ENCODE measurements at places on chromosomes 11 and 22.

DNA sequence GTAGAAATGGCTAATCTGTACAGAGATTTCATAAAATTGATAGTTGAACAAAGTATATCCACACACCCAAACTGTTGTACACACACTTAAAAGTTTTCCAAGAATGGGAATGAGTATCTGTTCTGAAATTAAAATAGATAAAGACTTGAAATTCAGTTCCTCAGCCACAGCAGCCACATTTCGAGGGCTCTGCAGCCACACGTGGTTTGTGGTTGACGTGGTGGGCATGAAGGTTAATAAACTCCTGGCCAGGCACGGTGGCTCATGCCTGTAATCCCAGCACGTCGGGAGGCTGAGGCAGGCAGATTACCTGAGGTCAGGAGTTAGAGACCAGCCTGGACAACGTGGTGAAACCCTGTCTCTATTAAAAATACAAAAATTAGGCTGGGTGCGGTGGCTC, 24.0 kb downstream of the TPST2 start:
- no peak for DNase-seq

- DNase-seq, result no peak
These were observed 10.4 kb downstream of the MYRF start for GRCh38 chr11:61762798-61763197.

DNA sequence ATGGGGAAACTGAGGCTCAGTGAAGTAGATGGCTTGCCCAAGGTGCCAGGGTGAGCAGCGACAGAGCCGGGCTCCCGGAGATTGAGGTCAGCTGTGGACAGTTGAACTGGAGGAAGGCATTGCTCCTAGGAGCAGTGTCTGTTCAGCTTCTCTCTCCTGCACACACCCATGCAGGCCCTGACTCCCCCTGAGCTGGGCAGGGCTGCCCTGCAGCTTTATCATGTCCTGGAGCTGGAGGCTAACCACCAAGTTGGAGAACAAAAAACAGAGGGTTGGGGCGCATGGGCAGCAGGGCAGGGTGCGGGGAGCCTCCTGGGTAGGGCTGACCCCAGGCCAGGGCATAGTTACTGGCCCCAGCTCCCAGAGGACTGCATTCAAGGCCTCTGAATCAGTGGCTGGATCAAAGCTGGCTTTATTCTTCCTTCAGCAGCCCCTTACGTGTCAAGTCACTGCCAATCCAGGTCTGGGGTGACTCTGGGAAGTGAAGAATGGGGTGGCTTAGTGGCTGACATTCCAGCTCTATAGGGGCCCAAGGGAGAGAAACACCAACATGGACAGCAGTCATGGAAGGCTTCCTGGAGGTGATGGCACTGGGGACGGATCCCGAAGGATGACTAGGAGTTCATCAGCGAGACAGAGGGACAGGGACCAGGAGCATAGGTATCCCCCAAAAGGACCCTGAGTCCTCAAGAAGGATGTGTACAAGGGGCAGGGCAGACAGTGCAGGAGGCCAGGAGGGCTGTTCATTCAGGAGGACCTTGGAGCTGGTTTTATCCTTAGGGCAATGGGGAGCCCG, 83.8 kb downstream of the CACNA1I start:
- no peak for DNase-seq

- DNase-seq, result no peak
These were observed 163.3 kb upstream of the RASSF10 start for GRCh38 chr11:12845739-12846358.

GRCh38 chr22:28869736-28870135, 13.6 kb upstream of the ZNRF3 start:
- no peak for DNase-seq

DNA sequence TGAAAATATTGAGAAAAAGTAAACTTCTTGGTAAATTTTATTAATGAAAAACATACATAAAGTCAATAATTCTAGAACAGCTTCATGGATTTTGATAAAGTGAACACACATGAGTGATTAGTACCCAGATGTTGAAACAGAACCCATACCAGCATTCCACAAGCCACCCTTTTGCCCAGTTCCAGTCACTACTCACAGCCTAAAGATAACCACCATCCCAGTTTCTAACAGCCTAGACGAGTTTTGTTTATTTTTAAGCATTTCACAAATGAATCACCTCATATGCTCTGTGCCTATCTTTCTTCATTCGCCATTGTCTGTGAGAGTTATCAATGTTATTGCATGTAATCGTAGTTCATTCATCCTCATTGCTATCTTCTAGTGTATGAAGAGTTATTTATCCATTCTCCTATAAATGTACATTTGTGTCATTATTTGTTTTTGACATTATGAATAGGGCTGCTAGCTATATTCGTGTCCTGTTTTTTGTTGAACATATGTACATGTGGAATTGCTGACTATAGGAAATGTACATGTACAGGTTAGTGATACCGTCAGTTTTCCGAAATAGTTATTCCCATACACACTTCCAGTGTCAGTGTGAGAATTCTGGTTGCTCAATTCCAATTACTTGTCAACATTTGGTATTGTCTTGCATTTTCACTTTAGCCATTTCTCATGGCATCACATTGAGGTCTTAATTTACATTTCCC, 44.5 kb upstream of the TEAD1 start:
- DNase-seq, result no peak

DNA sequence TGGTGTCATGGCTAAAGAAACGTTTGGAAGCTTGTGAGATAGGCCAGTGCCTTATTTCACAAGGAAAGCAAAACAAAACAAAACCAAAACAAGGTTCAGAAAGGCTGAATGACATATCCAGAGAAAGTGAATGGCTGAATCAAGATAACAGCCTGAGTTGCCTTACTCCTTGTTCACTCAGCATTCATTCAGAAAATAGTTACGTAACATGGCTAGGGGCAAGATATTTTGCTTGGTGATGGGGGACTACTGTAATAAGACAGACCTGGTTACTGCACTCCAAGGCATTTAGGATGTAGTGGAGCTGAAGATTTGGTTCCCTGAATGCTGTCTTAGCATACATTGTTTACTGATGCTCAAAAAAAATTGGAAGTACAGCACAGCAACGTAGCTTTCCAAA, 47.7 kb downstream of the C11orf91 start:
- no peak for DNase-seq

- no peak for DNase-seq
These were observed 6.8 kb downstream of the BID start for GRCh38 chr22:17767233-17768065.

DNA sequence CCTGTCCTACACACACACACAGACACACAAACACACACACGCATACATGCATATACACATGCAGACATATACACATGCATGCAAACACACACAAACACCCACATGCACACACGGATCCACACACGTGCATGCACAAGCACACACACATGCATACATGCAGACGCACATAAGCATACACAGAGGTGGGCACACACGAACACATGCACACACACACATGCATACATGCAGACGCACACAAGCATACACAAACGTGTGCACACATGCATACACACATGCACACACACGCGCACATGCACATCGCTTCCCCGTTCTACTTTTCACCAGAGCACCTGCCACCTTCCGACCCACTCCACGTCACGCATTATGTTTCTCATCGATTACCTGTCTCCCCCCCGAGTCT, 13.2 kb downstream of the PHF21B start:
- DNase-seq, result no peak

DNA sequence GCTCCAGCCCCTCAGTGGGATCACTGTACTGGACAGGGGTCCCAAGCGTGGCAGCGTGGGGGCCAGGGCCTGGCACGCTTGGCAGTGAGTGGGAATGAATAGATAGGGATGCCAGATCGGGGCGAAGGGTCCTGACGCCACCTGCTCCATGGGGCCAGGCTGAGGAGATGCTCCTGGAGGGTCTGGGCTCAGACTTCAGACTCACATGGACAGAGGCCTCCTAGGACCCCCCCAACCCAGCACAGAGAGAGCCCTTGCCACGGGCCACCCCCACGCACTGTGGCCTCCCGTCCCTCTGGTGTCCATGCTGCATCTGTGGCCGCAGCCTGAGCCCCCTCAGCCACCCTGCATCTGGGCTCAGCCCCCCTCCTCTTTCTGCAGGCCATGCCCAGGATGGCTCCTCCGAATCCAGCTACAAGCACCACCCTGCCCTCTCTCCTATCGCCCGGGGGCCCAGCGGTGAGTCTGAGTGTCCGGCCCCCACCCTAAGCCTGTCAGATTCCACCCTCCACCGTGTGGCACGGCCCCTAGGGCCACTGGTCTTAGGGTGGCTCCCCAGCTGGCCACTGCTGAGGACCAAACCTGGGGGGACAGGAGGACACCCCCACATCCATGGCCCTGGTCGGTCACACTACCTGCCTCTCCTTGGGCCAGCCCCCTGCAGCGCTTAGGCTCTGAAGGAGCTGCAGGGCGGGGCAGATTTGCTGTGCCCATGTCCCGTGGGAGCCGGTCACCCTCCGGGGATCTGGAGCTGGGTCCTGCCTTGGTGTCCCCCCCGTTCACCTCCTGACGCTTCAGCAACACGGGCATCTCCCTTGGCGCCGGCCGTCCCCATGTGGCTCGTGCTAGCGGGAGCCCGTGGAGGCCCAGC, 2.7 kb downstream of the MUC5AC start:
- DNase-seq, result no peak

GRCh38 chr11:708511-708910, 2.5 kb downstream of the EPS8L2 start:
- no peak for DNase-seq

- DNase-seq, result no peak
These were observed 547.6 kb downstream of the BUD13 start for GRCh38 chr11:116225236-116225635.

GRCh38 chr11:95219599-95219998, 11.4 kb downstream of the SESN3 start:
- DNase-seq, result no peak

- DNase-seq, result no peak
These were observed 68.9 kb upstream of the KCNQ1OT1 start for GRCh38 chr11:2768471-2769408.

DNA sequence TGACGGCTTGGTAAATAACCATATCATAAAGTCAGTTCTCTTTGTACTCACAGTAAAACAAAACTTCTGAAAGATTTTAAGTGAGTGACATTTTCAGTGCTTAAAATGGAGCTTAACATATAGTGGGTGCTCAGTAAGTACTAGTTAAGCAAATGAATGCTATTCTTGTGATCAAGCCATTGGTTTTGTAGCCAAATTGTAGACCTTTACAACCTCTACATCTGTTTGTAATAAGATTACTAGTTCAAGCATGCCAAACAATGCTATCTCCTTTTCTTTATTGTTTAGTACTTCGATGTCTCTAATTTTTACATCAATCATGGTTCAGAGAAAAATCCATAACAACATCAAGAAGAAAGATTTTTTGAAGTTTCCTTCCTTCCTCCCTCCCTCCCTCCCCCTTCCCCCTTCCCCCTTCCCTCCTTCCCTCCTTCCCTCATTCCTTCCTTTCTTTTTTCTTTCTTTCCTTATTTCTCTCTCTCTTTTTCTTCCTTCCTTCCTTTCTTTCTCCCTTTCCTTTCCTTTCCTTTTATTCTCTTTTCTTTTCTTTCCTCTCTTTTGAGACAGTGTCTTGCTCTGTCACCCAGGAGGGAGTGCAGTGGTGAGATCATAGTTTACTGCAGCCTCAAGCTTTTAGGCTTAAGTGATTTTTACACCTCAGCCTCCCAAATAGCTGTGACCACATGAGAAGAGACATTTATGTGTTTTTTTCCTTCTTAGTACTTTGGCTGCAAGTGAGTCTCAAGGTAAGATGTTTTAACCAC, 5.7 kb upstream of the OR51B4 start:
- no peak for DNase-seq

DNA sequence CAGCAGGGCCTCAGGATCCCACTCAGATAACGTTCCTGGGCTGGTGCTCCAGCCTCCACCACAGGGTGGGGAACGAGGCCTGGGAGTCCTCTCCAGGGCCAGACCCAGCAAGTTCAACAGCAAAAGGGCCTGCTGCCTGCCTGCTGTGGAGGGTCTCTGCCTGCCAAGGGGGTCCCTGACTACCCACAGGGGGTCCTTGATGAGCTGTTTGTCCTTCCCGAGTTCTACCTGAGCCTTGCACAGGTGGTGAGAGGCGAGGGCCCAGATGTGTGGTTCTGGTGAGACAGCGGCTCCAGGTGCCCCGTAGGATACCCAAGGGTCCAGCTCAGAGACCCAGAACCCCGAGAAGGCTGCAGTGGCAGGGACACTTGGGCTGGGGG, 4.4 kb downstream of the DUSP8 start:
- no peak for DNase-seq

DNA sequence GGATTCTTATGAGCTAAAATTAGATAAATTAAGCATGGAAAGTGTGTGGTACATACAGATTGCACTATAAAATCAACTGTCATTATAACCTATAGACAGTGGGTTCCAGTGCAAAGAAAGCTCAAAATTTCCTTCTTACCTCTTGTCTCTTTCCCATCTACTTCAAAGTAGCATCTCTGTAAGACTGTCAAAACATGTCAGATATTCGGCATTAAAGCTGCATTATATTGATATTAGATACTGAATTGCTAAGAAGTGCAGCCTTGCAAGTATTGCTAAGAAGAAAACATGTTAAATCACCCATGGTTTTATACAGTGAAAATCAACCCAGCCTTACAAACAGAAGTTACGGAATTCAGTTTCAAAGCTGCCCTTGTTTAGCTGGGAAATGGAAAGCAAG, 849.8 kb upstream of the FAT3 start:
- DNase-seq, result no peak

DNA sequence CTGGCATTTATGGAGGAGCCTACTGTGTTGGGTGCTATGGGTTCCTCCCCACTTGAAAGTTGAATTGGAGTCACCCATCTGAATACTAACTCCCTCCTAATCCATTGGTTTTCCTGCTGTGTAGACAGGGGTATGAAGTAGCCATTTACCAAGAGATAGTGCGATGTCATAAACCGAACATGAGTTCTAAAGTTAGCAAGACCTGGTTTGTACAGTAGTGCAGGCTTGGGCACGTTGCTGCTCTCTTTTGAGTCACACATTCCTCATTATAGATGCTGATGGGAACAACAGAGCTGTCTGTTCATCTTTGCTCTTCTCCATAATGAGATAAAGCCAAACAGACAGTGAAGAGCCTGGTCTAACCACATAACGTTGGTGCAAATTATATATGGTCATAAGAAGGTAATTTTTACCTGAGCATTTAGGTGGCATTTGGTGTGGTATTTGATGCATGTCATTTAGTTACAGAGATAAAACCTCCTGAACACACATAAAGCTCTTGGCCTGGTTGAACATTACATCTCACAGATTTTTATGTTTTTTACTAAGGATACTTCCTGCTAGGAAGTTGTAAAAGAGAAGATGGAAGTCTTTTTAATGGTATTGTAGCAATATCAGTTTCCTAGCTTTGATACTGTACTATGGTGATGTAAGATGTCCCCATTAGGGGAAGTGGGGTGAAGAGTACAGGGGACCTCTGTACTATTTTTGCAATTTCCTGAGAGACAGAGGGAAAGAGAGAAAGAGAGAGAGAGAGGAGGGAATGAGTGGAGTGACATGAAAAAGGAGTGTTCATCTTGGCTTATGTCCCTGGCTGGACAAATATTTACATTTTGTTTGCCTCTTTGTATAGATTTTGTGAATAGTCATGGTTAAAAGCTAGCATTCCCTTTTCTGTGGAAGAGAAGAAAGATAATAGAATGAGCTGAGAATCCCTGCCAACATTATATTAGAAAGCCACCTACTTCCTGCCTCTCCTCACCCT, 27.9 kb downstream of the GRAP2 start:
- no peak for DNase-seq

- DNase-seq, result no peak
These were observed 57.8 kb downstream of the SPATA19 start for GRCh38 chr11:133787379-133788141.
